Esophagus muscularis mucosa (tissue), 4 donors: ENCODE measurements at places on chromosomes 7 and 10. TPM values are rescaled to one million over a fixed set of nuclear protein-coding genes. Genes with fewer than 3 reads are reported as not detected.

DNA sequence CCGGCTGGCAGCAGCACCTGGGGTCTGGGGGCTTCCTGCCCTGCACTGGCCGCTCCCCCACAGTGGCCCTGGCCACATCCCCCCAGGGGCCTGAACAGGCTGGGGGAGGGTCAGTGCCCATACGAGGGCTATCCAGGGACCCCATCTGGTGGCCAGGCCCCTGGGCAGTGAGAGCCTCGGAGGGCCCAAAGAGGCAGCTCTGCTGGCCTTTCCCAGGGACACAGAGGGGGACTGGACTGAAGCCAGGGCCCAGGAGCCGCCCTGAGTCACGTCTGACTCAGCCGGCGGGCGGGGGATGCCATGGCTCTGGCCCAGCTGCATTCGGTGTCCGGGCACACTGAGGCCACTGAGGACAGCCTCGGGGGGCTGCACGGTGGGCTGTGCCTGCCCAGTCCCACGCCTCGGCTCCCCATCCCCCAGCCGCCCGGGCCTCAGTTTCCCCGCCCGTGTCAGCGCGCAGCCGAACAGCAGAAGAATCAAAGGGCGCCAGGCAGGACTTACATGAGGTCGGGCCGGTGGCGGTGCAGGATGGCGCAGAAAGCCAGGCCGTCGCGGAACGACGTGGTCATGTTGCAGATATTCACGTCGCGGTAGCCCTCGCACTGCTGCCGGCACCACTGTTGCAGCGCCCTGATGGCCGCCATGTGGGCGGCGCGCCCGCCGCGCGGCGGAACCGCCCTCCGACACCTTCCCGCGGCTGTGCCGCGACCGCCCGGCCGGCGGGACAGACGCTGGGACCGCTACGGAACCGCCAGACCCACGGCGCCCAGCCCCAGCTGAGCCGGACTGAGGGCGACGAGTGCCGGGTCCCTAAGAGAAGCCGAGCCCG lies at the start of gene MICALL2:
MICALL2 (minus strand) TSS at position 788 of the 829 bp plus-strand sequence; CDS start at position 644, 144 bp downstream.
- no peak for DNase-seq
- H3K4me3 ChIP-seq, result peak within 1 kb of the TSS; percentile 74
- peak within 1 kb of the TSS; percentile 90 for H3K27ac ChIP-seq
- H3K36me3 ChIP-seq, result no peaks in the 10 kb centered on the region
- H3K4me1 ChIP-seq, result peaks cover 56% of the 10 kb centered on the region

DNA sequence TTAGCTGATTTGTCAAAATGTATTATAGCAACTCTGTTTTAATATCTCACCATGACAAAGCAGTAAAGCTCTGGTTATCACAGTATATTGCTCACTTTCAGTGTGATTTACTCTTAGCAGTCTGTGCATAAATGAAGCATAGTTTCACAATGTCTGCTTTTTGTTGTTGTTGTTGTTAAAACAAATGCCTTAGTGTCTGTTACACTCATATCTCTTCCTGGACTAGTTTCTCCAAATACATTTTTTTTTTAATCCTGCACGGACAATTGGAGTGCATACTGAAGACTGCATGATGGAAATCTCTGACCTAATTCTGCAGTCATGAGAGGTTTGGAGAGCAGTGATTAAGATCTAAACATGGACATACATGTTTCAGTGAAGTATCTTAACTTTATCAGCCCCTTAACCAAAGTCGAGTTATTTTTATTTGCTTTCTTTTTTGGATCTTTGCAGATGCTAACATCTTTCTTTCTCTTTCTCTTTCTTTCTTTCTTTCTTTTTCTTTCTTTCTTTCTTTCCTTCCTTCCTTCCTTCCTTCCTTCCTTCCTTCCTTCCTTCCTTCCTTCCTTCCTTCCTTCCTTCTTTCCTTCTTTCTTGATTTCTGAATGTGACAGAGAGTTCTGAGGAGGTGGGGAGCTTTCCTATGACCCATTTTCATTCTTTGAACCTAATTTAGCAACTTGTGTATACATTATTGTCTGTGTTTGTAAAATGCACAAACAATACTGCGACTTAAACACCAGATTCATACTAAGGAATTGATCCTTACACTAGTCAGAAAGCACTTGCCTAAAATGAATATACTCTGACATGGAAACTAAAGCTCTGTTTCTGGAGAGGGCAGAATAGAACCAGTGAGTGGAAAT lies 161.5 kb upstream of the AGR3 start:
- no peak overlapping the region for H3K4me3 ChIP-seq
- DNase-seq, result no peak
- no peak overlapping the region for H3K27ac ChIP-seq
- H3K36me3 ChIP-seq, result no peaks in the 10 kb centered on the region

DNA sequence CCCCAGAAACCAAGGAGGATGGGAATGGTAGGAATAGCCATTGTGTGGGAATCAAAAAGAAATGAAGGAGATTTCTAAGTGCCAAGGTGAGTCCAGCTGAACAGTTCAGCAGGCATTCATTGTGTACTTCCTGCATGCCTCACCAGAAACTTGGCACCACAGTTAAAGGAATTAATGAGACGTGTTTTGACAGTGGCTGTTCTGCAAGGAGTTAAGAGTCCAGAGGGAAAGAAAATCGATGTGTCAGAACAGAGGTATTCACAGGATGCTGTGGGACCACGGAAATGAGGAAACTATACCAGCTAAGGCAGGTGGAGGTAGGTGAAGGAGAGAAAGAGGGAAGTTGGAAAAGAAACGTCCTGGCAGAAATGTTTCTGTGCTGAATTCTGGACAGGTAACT lies 78.1 kb downstream of the PRKCQ start:
- no peaks in the 10 kb centered on the region for H3K4me1 ChIP-seq
- peaks cover 13% of the 10 kb centered on the region for H3K27me3 ChIP-seq
- no peaks in the 10 kb centered on the region for H3K36me3 ChIP-seq
- H3K4me3 ChIP-seq, result no peak overlapping the region
- DNase-seq, result no peak
- no peak overlapping the region for H3K27ac ChIP-seq

DNA sequence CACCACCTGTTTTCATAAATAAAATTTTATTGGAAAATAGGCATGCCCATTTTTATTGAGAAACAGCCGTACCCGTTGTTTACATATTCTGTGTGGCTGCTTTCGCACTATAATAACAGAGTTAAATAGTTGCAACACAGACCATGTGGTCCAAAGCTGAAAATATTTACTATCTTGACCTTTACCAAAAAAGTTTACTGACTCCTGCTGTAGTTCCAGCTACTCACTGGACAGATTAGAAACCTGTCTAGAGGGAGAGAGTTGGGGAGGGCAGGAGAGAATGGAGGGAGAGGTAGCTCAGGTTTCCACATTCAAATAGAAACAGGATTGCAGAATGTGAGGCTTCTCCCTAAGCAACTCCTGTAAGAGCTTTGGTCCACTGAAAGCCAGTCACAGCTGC lies 55.1 kb upstream of the GLCCI1 start:
- no peak overlapping the region for H3K4me3 ChIP-seq
- H3K4me1 ChIP-seq, result no peaks in the 10 kb centered on the region
- H3K27me3 ChIP-seq, result no peaks in the 10 kb centered on the region

- H3K27me3 ChIP-seq, result no peaks in the 10 kb centered on the region
- H3K4me3 ChIP-seq, result no peak overlapping the region
- no peaks in the 10 kb centered on the region for H3K4me1 ChIP-seq
- H3K27ac ChIP-seq, result no peak overlapping the region
- no peak for DNase-seq
These were observed 177.5 kb downstream of the TWIST1 start for GRCh38 chr7:18939771-18940592.

The SEPTIN7 gene
- total RNA-seq, result 353 TPM

The PRSS37 gene
- not detected for total RNA-seq

The STEAP4 gene
- 48.7 TPM for total RNA-seq

The CPXM2 gene
- 103 TPM for total RNA-seq
